A172 (cell line): ENCODE measurements at places on chromosomes 6 and 20. TPM values are rescaled to one million over a fixed set of nuclear protein-coding genes. Genes with fewer than 3 reads are reported as not detected.

DNA sequence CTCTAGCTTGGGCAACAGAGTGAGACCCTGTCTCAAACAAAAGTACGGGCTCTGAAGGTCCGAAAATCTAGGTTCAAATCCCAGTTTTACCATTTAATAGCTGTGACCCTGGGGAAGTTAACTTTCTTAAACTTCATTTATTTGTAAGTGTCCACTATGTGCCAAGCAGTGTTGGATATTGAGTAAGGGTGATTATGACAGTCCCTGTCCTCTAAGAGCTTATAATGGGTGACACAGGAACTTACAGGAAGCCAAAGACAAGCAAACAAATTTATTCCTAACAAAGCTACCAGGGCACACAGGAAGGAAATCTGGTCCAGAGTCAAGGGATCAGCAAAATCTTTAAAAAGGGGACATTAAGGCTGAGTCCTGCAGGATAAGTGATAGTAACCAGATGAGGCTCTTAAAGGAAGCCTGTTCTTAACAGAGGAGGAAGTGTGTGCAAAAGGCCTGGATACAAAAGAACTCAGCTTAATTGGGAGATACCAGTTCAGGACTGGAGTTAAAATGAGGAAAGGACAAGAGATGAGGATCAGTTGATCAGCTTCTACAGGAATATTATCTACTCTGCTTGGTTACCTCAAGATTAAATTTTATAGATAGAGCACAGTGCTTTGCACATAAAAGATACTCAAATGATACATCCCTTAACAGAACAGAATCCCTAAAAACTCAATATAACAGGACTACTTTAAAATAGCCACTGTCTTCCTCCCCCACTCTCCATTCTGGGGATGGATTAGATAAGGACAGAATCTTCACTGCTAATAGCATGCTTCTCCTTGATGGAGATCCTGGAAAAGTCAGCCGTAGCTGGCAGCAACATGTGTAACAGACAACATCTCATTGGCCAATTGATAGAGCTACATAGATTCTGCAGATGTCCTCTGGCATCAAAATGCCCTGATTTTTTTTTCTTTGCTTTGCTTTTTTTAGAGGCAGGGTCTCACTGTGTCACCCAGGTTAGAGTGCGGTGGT is 6.1 kb downstream of the SNX3 start:
- no peak for DNase-seq

- DNase-seq, result no peak
Observed at GRCh38 chr6:109662192-109662591, 28.8 kb downstream of the AK9 start.

DNA sequence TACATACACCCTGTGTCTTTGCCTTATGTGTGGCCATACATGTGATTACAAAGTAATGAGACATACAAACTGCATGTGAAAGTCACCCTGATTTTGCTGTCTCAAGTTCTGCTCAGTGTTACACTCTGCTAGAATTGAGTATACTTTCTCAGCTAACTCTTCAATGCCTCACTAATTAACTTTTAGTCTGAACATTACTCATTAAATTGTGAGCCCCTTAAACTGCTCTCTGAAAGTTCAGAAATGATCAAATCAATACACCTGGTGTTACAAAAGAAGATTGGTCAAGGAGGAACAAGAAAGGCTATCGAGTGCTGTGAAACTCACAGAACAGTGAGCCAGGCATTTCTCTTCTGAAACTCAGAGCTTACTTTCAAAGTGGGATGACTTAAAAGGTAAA is 71.3 kb downstream of the MKKS start:
- DNase-seq, result no peak

DNA sequence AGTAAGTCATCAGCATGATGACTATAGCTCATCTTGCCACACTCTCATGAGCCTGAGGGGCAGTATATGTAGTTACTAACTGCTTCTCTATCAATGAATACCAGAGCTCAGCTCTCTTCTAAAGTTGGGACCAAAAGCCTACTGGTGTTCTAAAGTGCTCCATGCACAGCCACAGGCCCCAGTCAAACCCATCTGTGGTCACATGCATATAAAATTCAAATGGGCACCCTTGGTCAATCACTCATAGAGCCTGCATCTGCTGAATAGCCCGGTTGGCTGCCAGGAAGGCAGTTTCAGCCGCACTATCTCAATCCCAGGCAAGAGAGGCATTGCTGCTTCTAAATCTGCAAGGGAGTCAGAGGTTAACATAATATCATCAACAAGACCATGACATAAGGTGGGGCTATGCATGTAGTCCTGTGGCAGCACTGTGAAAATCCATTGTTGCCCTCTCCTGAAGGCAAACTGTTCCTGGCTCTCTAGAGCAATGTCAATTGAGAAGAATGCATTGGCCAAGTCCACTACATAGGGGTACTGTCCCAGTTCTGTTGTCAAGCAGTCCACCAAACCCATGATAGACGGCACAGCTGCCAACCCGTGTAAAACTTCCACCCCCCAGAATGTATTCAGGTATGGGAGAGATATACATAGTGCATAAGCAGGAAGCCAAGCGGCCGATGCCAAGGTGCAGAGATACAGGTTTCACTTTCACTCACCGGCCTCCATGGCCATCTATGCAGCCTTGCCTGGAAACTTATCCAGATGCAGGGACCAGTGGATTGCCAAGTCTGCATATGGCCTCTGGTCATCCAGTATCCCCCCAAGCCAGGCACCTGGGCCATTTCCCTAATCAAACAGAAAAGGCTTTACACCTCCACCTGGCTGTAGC is 76.2 kb downstream of the ALDH8A1 start:
- no peak for DNase-seq

DNA sequence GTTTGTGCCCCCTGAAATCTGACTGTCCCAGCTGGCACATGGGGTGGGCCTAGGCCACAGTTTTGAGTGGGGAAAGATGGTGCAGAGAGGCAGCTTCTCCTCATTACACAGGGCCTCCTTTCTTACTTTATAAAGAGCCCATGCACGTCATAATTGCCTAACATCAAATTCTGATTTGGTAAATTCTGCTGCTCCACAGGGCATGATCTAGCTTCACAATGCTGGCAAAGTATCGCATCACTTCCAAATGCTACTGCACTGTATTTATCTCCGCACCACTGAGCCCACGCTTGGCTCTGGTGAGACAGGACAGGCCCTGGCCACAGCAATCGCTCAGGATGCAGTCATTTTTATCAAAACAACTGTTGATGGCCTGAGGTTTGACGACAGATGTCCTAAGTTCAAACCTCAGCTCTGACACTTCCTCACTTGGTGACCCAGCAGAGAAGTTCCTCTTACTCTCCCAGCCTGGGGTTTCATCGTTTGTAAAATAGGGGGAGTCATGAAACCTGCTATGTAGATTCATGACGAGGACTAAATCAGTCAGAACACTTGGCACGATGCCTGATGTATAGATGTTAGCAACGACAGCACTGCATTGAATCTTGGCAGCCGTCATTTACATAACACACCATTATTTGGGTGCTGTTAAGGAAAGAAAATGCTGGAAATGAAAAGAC is 187.9 kb downstream of the TTLL2 start:
- DNase-seq, result no peak

The CPXM1 gene
- not detected in 2 replicates for total RNA-seq

The PTPRT gene
- total RNA-seq, result not detected in 2 replicates

The MACROD2 gene
- total RNA-seq, result 0.02 and 0.46 TPM in 2 replicates

The OR11A1 gene
- total RNA-seq, result not detected in 2 replicates

The TLDC2 gene
- not detected in 2 replicates for total RNA-seq

The PNPLA1 gene
- total RNA-seq, result not detected in 2 replicates
